ENCODE measurements at places on chromosomes 2 and 18. TPM values are rescaled to one million over a fixed set of nuclear protein-coding genes. Genes with fewer than 3 reads are reported as not detected.

GRCh38 chr2:191385416-191386160, 140.4 kb downstream of the MYO1B start:
- no peak overlapping the region for H3K4me3 ChIP-seq
- no peak for DNase-seq
- peaks cover 15% of the 10 kb centered on the region for H3K4me1 ChIP-seq
- no peaks in the 10 kb centered on the region for H3K27me3 ChIP-seq

DNA sequence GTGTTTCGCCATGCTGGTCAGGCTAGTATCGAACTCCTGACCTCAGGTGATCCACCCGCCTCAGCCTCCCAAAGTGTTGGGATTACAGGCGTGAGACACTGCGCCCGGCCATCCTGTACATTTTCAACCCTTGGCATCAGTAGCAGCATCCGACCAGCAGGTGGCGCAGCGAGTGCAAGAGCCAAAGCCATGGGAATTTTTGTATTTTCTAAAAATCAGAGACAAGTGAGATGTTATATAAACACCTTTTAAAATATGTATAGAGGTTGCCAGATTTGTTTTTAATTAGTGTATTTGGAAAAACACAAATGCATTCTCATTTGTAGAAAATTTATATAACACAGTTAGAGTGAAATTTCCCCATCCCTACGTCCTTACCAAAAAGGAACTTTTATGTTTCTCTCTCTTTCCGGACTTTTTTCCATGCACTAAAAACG, 36.8 kb downstream of the MOGAT1 start:
- H3K4me3 ChIP-seq = no peak overlapping the region
- no peaks in the 10 kb centered on the region for H3K27me3 ChIP-seq
- no peaks in the 10 kb centered on the region for H3K36me3 ChIP-seq
- H3K27ac ChIP-seq = no peak overlapping the region
- peak; percentile 77 for DNase-seq

Gene CNDP1
- 40.6 TPM for total RNA-seq

GRCh38 chr2:230677201-230677946, 35.3 kb upstream of the CAB39 start:
- H3K36me3 ChIP-seq = no peaks in the 10 kb centered on the region
- H3K27ac ChIP-seq = no peak overlapping the region
- H3K4me1 ChIP-seq = no peaks in the 10 kb centered on the region
- no peak overlapping the region for H3K4me3 ChIP-seq
- DNase-seq = no peak
- no peaks in the 10 kb centered on the region for H3K27me3 ChIP-seq

DNA sequence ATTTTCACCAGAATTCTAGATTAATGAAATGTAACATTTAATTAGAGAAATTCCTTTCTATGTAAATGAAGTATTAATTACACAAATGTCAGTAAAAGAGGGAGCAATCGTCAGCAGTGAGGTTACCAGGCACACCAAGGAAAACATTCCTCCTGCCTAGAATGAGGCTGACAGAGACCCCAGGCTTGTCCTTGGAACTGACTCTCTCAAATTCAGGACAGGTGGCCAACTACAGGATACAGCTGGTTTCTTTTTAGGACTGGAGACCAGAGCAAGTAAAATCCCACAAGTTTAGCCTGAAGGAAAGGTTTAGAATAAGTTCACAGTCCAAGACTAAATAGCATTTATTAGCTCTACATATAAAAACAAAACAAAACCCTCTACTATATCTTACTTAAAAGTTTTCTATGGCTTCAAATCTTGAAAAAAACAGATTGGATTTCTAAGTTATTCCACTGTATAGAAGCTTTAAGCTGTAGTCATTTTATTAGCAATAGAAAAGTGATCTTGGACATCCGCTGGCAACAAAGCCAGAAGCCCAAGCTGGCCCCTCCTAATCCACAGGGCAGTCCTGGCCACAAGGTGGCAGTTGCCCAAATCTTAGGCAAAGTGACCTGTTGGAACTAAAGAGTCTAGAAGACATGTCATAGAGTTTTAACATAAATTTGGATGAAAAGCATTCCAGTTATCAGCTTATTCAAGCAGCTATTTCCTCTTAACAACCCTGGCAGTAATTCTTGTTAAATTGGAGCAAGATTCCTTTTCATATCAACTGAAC, 81.0 kb downstream of the SP3 start:
- DNase-seq = peak; percentile 69
- no peaks in the 10 kb centered on the region for H3K27me3 ChIP-seq
- H3K36me3 ChIP-seq = no peaks in the 10 kb centered on the region

DNA sequence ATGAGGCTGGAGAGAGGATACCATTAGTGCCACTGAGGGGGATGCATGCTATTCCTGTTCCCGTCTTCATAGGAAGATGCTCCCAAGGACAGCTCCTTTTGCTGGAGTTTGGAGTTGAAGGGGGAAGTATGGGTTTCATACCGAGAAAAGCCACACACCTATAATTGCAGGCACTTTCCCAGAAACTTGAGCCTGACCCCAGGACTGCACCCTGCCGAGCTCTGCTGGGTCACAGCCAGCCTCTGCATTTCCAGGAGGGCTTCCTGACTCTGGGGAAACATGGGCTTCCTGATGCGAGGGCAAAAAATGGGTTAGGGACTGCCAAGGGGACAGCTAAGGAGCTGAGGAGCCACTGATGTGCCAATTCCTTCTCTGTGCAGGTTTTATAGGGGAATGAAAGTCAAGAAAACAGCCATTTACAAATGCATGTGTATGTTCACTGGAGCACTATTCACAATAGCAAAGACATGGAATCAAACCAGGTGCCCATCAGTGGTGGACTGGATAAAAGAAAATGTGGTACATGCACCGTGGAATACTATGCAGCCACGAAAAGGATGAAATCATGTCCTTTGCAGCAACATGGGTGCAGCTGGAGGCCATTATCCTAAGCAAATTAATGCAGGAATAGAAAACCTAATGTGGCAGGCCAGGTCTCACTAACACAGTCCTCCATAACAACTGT, 104.5 kb downstream of the ACAA2 start:
- no peaks in the 10 kb centered on the region for H3K36me3 ChIP-seq
- no peak for DNase-seq
- no peak overlapping the region for H3K27ac ChIP-seq

DNA sequence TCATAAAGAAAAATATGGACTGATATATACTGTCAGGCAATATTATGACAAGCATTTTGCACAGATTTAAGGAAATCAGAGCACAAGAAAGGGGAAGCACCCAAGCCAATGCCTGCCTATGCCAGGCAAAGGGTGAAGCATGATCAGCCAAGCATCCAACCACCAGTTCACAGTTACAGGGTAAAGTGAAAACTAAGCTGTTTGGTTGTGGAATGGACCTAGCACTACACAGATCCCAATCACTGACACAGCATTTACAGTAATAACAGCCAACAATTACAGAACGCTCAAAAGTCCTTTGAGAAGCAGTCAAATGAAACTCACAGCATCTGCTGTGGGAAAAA, 90.3 kb downstream of the SP3 start:
- no peak overlapping the region for H3K4me3 ChIP-seq
- no peaks in the 10 kb centered on the region for H3K36me3 ChIP-seq
- no peaks in the 10 kb centered on the region for H3K4me1 ChIP-seq
- no peak overlapping the region for H3K27ac ChIP-seq
- H3K27me3 ChIP-seq = no peaks in the 10 kb centered on the region
- DNase-seq = no peak

Gene UGT1A3
- total RNA-seq = 125 TPM

DNA sequence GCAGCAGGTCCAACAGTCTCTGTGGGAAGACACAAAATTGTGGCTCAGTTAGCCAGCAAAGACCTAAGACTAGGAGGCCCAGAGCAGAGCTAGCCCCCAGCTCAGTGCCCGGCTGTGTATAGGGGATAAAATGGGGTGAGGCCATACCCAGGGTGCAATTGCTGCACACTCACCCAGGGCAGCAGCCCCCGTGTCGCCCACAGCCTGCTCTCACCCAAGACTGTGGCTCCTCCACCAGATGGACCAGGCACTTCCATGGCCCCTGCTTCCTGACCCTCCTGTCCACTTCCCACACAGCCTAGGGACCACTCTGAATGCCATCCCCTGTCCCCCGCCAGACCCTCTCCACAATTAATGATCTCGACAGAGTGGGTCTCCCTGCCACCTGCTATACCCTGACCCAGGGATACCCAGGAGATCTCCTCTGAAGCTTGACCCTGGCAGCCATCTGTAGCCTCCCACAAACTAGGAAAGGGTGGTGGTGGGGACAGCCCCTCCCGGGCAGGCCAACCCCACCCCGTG, 85.7 kb downstream of the HS1BP3 start:
- no peak overlapping the region for H3K4me3 ChIP-seq
- no peaks in the 10 kb centered on the region for H3K27me3 ChIP-seq
- DNase-seq = no peak
- no peaks in the 10 kb centered on the region for H3K36me3 ChIP-seq
- H3K4me1 ChIP-seq = peaks cover 17% of the 10 kb centered on the region

DNA sequence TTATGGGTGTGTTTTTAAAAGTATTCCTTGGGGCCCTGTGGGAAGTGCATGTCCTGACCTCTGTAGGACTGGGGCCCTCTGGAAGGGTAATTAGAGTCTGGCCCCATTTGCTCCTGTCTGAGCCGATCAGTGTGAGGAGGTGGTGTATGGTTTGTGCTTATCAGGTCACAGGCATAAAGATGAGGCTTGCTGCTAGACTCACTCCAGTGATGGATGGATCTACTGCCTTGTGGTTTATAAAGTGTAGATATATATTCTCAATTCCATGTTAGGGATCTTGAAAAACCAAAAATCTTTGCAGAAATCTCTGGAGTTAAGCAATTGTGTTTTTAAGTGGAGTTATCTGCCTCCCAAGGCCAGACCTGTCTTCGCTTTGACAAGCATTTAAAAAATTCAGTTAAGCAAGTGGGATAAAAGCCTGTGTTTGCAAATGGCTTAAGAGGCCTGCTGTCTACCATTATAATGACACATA, 182.4 kb downstream of the PTPRM start:
- peaks cover 4% of the 10 kb centered on the region for H3K4me1 ChIP-seq

GRCh38 chr2:25323042-25323514, 18.6 kb downstream of the DNMT3A start:
- no peaks in the 10 kb centered on the region for H3K27me3 ChIP-seq
- no peak overlapping the region for H3K4me3 ChIP-seq
- no peak for DNase-seq
- H3K4me1 ChIP-seq = no peaks in the 10 kb centered on the region

DNA sequence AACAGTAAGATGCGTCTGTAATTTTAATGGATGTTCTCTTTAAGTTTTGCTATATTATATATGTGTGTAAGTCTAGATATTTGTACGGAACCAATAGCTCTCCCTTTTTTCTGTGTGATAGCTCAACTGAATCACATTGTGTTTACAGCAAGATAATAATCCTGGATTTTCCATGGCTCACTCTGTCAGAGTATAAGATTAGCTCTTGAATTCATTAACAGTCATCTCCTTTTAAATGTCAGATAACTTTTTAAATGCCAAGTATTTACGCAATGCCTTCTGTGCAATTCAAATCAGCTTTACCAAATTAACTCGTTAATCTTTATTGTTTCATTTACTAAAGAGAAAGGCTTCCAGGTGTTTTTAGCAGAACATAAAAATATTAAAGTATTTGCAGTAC, 76.9 kb downstream of the KIAA2012 start:
- H3K36me3 ChIP-seq = no peaks in the 10 kb centered on the region
- H3K4me3 ChIP-seq = no peak overlapping the region
- no peak overlapping the region for H3K27ac ChIP-seq
- no peak for DNase-seq
- no peaks in the 10 kb centered on the region for H3K4me1 ChIP-seq

- no peak overlapping the region for H3K4me3 ChIP-seq
- H3K27me3 ChIP-seq = no peaks in the 10 kb centered on the region
- no peak for DNase-seq
Observed at GRCh38 chr2:238700506-238701340, 147.2 kb upstream of the TWIST2 start.

GRCh38 chr2:37550190-37550589, 121.3 kb downstream of the CDC42EP3 start:
- H3K36me3 ChIP-seq = no peaks in the 10 kb centered on the region
- H3K4me1 ChIP-seq = no peaks in the 10 kb centered on the region
- no peak overlapping the region for H3K4me3 ChIP-seq
- DNase-seq = no peak

- no peak for DNase-seq
- H3K36me3 ChIP-seq = no peaks in the 10 kb centered on the region
- H3K27ac ChIP-seq = no peak overlapping the region
- H3K27me3 ChIP-seq = no peaks in the 10 kb centered on the region
- no peaks in the 10 kb centered on the region for H3K4me1 ChIP-seq
Observed at GRCh38 chr2:129193961-129194360, 785.5 kb upstream of the RAB6C start.

Gene KCNJ13
- not detected for total RNA-seq

Gene POTEJ
- not detected for total RNA-seq

DNA sequence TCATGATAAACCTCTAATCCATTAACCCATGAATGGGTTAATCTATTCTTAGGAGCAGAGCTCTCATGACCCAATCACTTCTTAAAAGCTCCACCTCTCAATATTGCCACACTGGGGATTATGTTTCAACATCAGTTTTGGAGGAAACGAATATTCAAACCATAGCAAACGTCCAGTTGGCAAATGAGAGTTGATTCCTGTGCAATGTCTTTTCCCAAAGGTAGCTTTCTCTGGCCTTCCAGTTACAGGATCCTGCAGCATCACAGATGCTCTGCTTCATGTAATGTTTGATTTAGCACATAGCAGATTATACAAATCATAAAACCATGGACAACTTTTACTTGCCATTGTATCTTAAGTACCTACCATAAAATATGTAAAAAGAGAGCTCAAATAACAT, 481.0 kb downstream of the TNS1 start:
- no peaks in the 10 kb centered on the region for H3K36me3 ChIP-seq
- no peak for DNase-seq
- H3K27ac ChIP-seq = no peak overlapping the region
- H3K4me3 ChIP-seq = no peak overlapping the region
- H3K4me1 ChIP-seq = no peaks in the 10 kb centered on the region
- no peaks in the 10 kb centered on the region for H3K27me3 ChIP-seq

Gene NRP2
- 23.7 TPM for total RNA-seq

GRCh38 chr18:45102126-45102525, 421.4 kb downstream of the SETBP1 start:
- no peaks in the 10 kb centered on the region for H3K4me1 ChIP-seq
- H3K27me3 ChIP-seq = no peaks in the 10 kb centered on the region
- no peak overlapping the region for H3K4me3 ChIP-seq
- no peak for DNase-seq

Gene METTL8
- 9.5 TPM for total RNA-seq

- no peaks in the 10 kb centered on the region for H3K4me1 ChIP-seq
- H3K27me3 ChIP-seq = no peaks in the 10 kb centered on the region
- no peak for DNase-seq
Observed at GRCh38 chr18:42719221-42719620, 396.3 kb downstream of the RIT2 start.

GRCh38 chr2:149597050-149597667, 9.6 kb upstream of the MMADHC start:
- H3K36me3 ChIP-seq = no peaks in the 10 kb centered on the region
- peaks cover 8% of the 10 kb centered on the region for H3K4me1 ChIP-seq
- H3K27ac ChIP-seq = no peak overlapping the region
- no peak for DNase-seq

Data from right lobe of liver (tissue), 6 donors.